Daoy (cell line): ENCODE measurements at places on chromosomes 7 and 10.

- DNase-seq: no peak
Measured at GRCh38 chr7:158815083-158815799, 14.1 kb downstream of the ESYT2 start.

DNA sequence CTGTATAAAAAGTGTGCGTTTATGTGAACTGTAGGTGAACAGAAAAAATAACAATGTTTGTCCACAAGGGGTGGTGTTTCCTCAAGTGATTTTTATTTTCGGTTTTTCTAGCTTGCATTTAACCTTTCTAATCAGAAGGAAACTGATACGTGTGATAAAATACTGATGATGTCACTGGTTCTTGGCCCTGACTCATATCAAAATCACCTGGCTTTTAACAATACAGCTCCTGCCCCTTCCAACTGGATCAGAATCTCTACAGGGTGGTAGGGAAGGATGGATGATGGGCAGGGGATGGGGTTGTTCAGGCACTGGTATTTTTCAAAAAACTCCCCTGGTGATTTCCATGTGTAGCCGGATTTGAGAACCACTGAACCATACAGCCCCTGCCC is 10.9 kb downstream of the NPFFR1 start:
- peak; percentile 17 for DNase-seq

GRCh38 chr7:153381275-153382040 is 621.9 kb downstream of the ACTR3B start:
- DNase-seq: peak; percentile 72

- no peak for DNase-seq
Measured at GRCh38 chr10:48383393-48383792, 76.9 kb downstream of the MAPK8 start.

GRCh38 chr10:124239696-124240095 is 146.3 kb upstream of the CHST15 start:
- DNase-seq: no peak
